EH (cell line): ENCODE measurements at places on chromosomes 1 and 21.

GRCh38 chr1:17163789-17164666 lies 40.9 kb upstream of the PADI1 start:
- DNase-seq = no peak

GRCh38 chr1:15918962-15919715 lies 56.8 kb downstream of the ZBTB17 start:
- DNase-seq = peak; percentile 86

GRCh38 chr1:60510162-60510561 lies 436.6 kb upstream of the C1orf87 start:
- DNase-seq = no peak

- no peak for DNase-seq
Observed at GRCh38 chr1:41513383-41513735, 28.9 kb upstream of the EDN2 start.

DNA sequence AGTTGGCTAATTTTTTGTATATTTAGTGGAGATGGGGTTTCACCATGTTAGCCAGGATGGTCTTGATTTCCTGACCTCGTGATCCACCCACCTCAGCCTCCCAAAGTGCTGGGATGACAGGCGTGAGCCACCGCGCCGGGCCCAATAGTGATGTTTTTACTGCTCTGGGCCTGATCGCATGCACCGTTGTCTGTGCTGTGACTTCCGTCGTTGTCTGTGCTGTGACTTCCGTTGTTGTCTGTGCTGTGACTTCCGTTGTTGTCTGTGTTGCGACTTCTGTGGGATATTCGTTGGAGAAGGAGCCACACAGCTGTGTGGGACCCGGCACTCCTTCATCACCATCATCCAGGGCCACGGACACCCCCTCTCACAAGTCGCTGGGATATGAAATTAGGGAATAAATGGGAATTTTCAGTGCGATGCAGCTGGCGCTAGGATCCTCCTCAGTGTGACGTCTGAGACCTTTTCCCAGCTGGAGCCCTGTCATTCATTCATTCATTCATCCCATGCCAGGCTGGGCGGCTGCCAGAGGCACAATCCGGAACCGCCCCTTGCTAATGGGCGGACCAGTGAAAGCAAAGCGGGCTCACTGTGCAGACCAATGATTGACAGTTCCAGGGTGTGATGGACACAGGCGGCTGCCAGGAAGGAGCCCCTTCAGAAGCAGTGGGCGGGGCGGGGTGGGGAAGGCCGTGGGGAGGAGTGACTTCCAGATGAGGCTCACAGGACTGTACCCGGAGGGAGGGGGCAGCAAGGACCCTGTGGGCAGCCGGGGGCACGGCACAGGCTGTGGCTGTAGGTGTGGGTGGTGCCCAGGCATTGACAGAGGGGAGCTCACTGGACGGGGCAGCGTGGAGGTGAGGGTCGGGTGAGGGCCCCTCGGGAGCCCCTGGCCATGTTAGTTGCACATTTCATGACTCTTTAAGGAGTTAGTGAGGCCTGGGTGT lies 48.9 kb downstream of the PRKCZ start:
- DNase-seq = no peak

DNA sequence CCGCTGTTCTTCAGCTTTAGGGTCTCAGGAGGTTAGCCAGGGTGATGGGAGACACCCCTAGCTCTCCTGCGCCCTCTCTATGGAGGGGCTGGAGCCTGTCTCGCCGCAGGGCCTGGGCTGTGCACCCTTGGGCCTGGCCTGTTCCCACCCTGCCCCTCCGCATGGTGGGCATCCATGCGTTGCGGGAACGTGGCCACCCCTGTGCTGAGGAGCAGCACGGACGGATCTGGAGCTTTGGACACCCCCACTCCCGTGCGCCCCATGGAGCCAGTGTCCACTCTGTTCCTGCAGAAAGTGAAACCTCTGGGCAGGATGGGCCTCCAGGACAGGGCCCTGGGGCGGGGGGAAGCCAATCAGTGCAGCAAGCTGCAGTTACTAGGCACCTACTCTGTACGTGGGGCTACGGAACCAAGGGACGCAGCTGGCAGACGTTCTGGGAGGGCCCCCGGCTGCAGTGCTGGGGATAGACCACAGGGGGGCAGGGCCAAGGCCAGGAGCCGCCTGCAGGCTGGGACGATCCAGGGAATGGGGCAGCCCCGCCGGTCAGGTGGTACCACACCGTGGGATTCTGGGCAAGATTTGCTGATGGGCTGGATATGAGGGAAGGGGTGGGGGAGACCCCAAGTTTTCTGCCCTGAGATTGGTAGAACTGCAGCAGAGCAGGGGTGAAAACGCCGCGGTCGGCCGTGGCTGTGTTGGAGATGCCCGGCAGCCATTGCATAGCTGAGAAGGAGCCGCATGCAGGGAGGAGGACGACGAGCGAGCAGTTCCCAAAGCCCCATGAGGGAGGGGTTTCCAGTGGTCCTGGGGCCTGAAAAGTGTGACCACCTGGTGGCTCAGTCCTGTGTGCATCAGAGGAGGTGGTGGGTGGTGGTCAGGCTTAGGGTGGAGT lies 43.3 kb downstream of the TP73 start:
- peak; percentile 45 for DNase-seq

DNA sequence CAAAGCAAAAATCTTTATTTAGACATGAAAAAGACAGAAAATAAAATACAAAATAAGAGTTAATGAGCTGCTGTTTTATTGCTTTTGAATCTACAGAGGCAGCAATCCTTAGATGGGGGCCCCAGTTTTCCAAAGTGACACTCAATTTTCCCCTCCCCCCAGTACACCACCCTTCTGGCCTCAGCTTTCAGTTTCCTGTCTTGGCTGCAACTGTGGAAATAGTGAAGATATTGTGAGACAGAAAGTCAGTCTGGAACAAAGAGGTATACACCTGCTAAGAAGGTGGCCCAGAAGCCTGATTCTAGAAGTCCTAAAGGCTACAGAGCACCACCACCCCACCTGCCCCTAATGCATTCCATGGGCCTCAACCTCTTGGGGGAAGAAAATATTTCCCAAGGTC lies 1.1 kb upstream of the MTMR11 start:
- no peak for DNase-seq

- DNase-seq = no peak
Observed at GRCh38 chr1:230503726-230504125, 77.6 kb upstream of the PGBD5 start.

GRCh38 chr1:46166521-46167462 lies 8.1 kb upstream of the TSPAN1 start:
- DNase-seq = no peak

- DNase-seq = no peak
Observed at GRCh38 chr1:1799716-1800115, 21.4 kb upstream of the NADK start.

DNA sequence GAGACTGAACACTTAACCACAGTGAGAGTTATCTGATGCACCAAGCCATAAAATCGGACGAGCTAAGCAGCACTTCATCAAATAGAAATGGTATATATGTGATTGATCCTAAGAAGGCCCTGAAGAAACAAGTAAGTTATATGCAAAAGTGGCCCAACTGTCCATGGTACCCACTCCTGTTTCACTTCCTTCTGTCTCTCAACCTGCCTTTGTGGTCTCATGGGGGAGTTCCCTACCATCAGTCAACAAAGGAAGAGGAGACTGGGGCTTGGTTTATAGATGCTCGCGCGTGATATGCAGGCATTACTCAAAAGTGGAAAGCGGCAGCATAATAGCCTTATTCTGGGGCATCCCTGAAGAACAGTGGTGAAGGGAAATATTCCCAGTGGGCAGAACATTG lies 543.9 kb upstream of the ADGRL4 start:
- DNase-seq = no peak

- no peak for DNase-seq
Observed at GRCh38 chr1:30362603-30362990, 360.8 kb downstream of the MATN1 start.
